ENCODE measurements at places on chromosomes 16 and 17.

DNA sequence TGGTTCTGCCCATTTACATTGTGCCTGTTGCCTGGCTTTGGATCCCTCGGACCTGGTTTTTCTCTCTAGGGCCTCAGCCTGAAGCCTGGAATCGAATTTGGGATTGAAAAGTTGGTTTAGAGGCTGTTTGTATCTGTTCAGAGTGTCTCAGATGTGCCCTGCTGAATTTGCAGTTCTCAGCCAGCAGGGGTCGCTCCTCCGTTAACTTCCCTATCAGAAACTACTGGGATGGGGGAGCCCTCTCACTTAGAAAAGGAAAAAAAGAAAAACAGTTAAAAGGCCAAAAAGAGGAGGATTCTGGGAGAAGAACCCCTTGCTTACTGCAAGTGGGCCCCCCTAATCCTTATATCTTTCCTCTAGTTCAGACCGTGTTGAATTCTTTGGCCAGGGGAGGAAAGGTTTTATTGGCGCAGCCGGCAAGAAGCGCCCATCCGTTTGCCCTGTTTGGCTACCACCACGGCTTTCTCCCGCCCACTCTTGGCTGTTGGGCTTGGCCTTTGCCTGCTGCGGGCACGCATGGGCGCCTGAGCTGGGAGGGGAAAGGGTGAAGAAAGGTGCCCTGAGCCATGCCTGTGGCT is 8.7 kb downstream of the FZD2 start:
- H3K4me1 ChIP-seq, result no peaks in the 10 kb centered on the region
- no peak for DNase-seq
- H3K36me3 ChIP-seq, result no peaks in the 10 kb centered on the region
- no peak overlapping the region for H3K27ac ChIP-seq
- peaks cover 42% of the 10 kb centered on the region for H3K27me3 ChIP-seq
- no peak overlapping the region for H3K4me3 ChIP-seq

DNA sequence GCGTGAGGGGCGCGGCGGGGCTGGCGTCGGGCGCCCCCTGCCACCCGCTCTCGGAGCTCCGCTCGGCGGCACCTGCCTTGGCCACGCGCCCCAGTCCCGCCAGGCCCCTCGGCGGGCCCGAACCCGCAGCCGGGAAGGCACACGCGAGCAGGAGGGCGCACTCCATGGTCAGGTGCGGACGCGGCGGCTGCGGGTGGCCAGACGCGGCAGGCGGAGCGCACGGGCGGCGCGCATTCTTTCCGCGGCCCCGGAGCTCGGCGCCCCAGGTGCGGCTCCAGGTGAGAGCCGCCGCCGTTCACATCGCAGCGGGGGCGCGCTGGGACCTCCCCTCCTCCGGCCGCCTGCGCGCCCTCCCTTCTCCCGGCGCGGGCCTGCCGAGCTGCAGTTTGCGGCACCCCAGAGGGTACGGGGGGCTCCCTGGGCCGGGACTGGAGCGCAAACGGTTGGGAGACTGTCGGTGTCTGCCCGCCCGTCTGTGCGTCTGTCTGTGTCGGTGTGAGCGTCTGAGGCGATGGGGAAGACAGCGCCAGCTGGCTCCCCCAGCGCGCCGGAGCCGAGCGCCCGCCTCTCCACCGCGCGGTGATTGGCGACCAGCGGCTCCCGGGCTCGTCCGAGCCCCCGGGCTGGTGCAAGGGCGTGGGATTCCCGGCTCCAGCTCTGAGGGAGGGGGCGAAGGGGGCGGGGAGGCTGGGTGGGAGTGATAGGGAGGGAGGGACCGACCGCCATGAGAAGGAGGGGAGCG is at the start of gene ADAMTS18:
TSS of gene ADAMTS18 (minus strand) at position 505 of the 742 bp plus-strand sequence. CDS start at position 166, 339 bp downstream.
- no peak within 1 kb of the TSS for H3K4me3 ChIP-seq
- H3K27ac ChIP-seq, result no peak within 1 kb of the TSS
- H3K4me1 ChIP-seq, result no peaks in the 10 kb centered on the region
- H3K27me3 ChIP-seq, result peaks cover 16% of the 10 kb centered on the region
- DNase-seq, result no peak

DNA sequence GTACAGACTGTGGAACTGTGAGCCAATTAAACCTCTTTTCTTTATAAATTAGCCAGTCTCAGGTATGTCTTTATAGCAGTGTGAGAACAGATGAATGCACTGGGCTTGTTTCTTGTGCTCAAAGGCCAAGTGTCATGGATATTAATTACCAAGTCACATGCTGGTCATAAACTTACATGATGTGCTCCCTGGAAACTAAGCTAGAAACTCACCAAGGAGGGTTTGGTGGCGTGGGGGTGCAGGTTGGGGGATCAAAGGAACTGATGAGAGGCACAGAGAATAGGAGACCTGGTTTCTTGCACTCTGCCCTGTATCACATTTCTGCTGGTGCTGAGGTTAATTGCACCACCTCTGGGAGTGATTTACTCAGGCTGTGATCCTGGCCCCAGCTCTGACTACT is 31.2 kb upstream of the TMC5 start:
- H3K27me3 ChIP-seq, result no peaks in the 10 kb centered on the region
- H3K27ac ChIP-seq, result no peak overlapping the region
- H3K4me3 ChIP-seq, result no peak overlapping the region
- H3K4me1 ChIP-seq, result peaks cover 11% of the 10 kb centered on the region
- no peaks in the 10 kb centered on the region for H3K36me3 ChIP-seq

DNA sequence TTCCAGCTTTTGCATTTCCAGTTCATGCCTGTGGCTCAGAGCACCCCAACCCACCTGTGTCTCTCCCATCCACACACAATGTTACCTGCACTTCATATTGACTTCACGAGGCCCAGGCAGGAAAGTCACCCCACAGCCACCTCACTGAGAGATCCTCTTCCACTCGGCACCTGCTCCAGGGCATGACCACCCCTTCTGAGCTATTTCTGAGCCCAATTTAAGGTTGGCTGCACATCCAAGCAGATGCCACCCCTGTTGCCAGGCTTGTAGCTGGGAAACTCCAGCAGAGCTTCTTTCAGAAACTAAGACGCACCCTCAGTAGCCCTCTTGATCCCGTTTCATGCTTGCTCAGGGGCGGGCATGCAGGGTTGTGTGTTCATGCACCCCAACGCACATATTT is 88.4 kb downstream of the SOCS1 start:
- H3K36me3 ChIP-seq, result peaks cover 29% of the 10 kb centered on the region
- no peak overlapping the region for H3K4me3 ChIP-seq
- no peak for DNase-seq
- no peak overlapping the region for H3K27ac ChIP-seq
- no peaks in the 10 kb centered on the region for H3K27me3 ChIP-seq

DNA sequence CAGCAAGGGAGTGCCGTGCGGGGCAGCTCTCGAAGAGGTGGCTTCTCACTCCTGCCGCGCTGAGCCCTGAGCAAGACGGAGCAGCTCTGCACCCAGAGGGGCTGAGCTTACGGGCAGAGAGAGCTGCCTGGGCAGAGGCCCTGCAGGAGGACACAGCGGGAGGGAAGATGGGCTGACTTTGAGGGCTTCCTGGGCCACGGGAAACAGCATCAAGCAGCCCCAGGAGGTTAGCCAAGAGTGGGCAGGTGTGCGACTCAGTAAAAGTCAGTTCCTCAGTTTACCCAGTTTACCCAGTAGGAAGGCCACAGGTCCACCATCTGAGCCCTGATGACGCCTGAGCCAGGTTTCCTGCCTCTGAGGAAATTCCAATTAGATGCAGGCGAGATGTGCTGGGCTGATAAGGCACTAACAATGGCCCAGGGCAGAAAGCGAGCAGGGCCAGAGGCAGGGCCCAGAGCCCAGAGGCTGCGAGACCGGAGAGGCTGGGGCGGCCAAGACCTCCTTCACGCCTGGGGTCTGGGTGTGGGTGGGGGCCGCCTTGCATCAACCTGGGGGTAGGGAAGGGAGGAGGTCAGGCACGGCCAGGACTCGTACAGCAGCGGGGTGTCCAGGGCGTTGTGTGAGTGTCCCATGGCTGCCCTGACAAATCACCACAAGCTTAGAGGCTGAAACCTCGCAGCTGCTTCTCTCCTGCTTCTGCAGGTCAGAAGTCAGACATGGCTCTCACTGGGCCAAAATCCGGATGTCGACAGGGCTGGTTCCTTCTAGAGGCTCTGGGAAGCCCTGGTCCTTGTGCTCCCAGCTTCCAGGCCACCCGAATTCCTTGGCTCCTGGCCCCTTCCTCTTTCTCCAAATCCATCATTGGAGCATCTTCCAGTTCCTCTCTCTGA is 32.0 kb upstream of the CIBAR2 start:
- H3K4me3 ChIP-seq, result no peak overlapping the region
- H3K27ac ChIP-seq, result no peak overlapping the region
- peaks cover 4% of the 10 kb centered on the region for H3K27me3 ChIP-seq
- no peak for DNase-seq
- no peaks in the 10 kb centered on the region for H3K36me3 ChIP-seq

GRCh38 chr17:79537061-79537460 is 73.8 kb downstream of the RBFOX3 start:
- DNase-seq, result no peak
- H3K4me3 ChIP-seq, result no peak overlapping the region
- no peaks in the 10 kb centered on the region for H3K36me3 ChIP-seq
- H3K4me1 ChIP-seq, result no peaks in the 10 kb centered on the region

DNA sequence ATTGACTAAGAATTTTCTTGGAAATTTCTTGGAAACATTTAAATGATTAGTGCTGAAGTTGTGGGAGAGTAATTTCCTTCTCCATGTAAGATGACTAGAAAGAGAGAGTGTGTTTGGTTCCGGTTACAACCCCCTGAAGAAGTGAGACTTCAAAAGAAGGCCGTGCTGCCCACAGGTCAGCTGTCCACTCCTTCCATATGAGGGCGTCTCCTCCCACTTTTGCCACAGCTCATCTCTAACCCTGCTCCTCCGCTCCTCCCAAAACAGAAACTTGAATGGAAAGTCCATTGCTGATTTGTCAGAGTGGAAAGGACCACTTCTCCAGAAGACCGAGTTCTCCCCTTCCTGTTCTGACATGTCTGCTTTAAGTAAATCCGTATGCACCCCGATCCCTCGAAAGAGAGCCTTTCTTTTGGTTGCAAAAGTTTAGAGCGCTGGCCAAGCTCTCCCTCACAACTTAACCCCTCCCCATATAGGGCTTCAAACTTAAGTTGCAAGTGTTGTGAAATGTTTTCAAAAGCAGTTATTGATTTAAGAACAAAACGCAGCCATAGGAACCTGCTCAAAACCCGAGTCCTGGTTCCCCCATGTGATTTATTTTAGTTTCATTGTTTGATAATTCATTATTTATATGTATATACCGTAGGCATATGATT is 129.5 kb downstream of the SOCS1 start:
- H3K27me3 ChIP-seq, result no peaks in the 10 kb centered on the region
- H3K4me3 ChIP-seq, result no peak overlapping the region

DNA sequence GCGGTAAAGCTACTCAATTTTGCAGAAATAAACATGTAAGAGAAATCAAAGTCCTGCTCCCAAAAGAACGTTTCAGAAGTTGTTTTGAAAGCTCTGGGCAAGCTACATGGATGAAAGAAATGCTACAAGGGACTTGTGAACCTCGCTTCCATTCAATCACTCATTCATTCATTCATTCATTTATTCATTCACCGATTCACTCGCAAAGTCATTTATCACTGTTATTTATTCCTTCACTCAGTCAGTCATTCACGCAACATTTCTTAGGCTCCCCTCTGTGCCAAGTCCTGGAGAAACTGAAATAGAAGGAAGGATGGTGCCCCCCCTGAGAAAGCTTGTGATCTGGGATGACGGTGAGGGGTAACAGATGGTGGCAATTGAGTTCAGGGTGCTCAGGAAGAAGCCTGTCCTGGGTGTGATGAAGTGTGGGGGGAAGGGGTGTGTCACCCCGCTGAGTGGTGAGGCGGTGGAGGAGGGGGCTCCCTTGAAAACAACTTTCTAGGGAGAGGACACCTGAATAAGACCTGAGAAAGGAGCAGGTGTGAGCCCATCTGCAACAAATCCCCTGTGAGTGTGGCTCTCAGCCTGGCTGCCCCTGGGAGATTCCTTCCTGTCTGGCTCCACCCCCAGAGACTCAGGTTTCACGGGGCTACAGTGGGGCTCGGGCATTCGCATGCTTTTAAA is 36.3 kb upstream of the PRSS54 start:
- no peak for DNase-seq
- H3K4me1 ChIP-seq, result no peaks in the 10 kb centered on the region
- no peaks in the 10 kb centered on the region for H3K36me3 ChIP-seq

DNA sequence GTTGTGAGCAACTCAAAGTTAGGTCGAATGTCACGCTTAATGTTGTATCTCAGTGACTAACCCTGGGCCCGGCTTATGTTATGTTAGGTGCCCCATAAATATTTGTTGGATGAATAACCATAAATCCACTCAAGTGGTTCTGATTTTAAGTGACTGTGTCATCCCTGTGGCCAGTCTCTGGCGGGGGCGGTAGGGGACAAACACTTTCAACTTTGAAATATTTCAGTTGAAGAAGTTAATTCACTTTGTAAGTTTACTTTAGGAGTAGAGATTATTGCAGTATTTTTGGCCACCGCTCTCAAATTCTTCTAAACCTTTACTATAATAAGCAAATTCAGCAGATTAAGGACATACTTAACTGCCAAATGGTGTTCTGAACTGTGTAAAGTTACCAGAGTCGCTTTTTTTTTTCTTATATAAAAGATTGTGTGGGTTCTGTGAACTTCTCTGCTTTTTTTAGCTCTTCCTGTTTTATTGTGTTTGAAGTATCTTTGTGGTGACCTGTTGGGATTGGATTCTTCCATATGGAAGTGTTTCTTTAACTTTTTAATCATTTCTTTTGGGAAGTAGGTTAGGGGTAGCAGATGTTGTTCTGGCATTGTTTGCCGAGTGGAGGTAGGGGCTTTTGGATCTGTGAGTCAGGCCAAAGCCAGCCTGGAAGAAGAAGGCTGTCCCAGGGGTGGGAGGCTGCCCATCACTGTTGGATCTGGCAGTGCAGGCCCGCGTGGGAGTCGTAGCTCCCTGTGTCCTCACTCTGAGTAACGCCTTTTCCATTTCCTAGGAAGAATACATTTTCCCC is 61.4 kb upstream of the TBX2 start:
- no peaks in the 10 kb centered on the region for H3K36me3 ChIP-seq
- no peaks in the 10 kb centered on the region for H3K4me1 ChIP-seq
- no peak overlapping the region for H3K4me3 ChIP-seq
- DNase-seq, result no peak

GRCh38 chr17:2085648-2085949 is 30.7 kb downstream of the HIC1 start:
- H3K36me3 ChIP-seq, result peaks cover 49% of the 10 kb centered on the region
- peaks cover 62% of the 10 kb centered on the region for H3K4me1 ChIP-seq
- no peaks in the 10 kb centered on the region for H3K27me3 ChIP-seq
- DNase-seq, result no peak

DNA sequence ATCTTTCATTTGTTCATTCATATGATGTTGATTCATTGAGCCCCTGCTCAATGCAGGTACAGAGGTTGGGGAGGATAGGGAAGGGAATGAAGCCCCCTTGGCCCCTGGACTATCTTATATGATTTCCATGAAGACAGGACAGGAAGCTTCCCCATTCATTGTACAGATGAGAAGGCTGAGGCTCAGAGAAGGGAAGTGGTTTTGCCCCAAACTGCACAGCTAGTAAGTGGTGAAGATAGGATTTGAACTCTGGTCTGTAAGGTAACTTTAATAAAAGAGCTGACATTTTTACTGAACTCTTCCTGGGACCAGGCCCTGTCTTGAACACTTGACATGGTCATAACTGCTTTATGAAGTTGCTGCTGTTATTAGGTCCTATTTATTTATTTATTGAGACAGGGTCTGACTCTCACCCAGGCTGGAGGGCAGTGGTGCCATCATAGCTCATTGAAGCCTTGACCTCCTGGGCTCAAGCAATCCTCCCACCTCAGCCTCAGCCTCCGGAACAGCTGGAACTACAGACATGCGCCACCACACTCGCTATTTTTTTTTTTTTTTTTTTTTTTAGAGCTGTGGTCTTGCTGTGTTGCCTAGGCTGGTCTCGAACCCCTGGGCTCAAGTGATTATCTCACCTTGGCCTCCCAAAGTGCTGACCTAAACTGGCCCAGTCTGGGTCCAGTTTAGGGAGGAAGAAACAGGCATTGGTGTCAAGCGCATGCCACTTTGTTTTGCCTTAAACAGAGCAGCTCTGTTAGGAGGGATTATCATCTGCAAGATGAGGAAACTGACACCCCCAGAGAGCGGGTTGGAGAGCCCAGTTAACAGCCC is 5.0 kb downstream of the CTF1 start:
- no peaks in the 10 kb centered on the region for H3K36me3 ChIP-seq
- DNase-seq, result no peak
- H3K27ac ChIP-seq, result no peak overlapping the region
